ENCODE measurements at places on chromosomes 7 and 10.
A peak's percentile ranks its signal among the peaks of the same experiment; 100 is the strongest.

DNA sequence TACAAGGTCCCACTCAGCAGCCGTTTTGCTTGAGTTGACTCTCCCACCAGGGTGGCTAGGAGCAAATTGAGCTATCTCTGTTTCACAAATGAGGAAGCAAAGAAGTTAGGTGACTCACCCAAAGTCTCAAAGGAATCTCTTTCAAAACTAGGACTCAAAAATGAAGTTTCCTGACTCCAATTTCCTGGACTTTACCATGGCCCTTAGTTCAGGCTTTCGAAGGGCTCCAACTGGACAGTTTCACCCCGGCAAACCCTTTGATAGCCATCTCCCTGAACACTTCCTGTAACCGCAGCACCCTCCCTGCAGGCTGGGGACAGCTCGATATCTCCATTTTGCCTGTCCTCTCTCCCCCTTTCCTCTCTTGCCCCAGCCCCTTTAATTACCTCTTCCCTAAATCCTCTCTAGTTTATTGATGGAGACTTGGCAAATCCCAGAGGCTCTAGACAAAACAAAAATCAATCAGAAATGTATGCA is 4.7 kb upstream of the AFAP1L2 start:
- peaks cover 30% of the 10 kb centered on the region for H3K4me1 ChIP-seq
- no peak overlapping the region for H3K4me3 ChIP-seq
- no peaks in the 10 kb centered on the region for H3K27me3 ChIP-seq

DNA sequence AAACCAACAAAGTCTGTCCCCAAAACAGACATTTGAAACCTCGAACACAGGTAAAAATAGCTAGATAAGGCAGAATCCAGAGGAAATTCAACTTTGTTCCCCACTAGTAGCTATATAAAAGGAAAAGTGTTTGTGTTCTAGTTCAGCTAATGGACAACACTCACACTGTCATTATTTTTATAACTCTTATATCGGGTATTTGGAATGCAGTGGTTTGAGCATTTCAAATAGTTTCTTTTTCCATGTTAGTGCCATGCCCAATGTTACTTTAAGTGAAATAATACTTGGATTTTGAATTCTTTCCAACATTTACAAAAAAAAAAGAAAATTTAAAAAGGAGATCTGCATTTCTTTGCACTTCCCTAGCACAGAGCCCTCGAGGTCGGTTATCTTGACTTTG is 213.6 kb downstream of the DOCK4 start:
- H3K4me1 ChIP-seq, result peaks cover 3% of the 10 kb centered on the region
- H3K27ac ChIP-seq, result no peak overlapping the region
- no peak for DNase-seq
- H3K36me3 ChIP-seq, result no peaks in the 10 kb centered on the region
- H3K27me3 ChIP-seq, result no peaks in the 10 kb centered on the region

DNA sequence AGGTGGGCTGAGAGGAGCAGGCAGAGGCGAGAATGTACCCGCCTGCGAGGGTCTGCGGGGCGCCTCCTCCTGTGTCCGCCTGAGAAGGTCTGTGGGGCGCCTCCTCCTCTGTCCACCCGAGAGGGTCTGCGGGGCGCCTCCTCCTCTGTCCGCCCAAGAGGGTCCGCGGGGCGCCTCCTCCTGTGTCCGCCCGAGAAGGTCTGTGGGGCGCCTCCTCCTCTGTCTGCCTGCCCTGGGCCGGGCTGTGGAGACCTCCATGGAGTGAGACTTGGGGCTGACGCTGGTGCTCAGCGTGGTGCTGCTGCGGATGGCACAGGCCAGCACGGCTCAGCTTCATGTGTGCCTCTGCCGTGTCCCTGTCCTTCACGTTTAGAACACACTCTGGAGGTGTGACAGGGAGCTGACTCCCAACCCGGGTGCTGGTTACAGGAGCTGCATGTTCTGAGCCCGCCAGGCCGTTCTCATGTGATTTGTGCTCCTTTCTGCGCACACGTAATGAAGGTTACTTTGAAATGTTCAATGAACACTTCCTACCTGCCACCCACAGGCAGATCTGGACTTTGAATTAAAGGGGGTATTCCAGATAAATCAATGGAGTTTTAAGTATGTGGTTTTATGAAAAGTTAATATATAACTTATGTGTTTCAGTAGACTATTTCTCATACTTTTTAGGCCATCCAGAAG is 20.5 kb upstream of the GET4 start:
- peaks cover 3% of the 10 kb centered on the region for H3K36me3 ChIP-seq
- H3K27me3 ChIP-seq, result no peaks in the 10 kb centered on the region
- no peak overlapping the region for H3K4me3 ChIP-seq

- no peak for DNase-seq
- no peak overlapping the region for H3K27ac ChIP-seq
- H3K4me1 ChIP-seq, result no peaks in the 10 kb centered on the region
Measured at GRCh38 chr10:125392154-125392553, 231.8 kb upstream of the CTBP2 start.

DNA sequence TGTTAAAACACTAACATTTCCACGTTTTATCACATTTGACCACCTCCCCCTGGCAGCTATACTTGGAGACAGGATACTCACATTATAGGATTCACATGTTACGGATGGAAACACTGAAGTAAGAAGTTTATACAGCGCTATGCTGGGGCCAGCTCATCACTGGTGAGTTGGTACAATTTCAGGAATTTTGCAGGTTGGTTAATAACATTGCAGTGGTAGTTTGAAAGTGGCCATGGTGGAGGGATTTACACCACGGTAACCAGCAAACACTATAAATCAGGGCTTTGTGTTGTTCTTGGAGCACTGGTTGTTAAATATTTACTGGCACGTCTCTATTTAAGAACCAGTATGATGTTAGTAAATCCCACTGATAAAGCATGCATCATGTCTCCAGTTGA is 174.0 kb downstream of the GFRA1 start:
- no peak overlapping the region for H3K27ac ChIP-seq
- H3K36me3 ChIP-seq, result no peaks in the 10 kb centered on the region
- DNase-seq, result no peak

- no peaks in the 10 kb centered on the region for H3K36me3 ChIP-seq
- no peaks in the 10 kb centered on the region for H3K4me1 ChIP-seq
- H3K27ac ChIP-seq, result no peak overlapping the region
- no peak for DNase-seq
- no peaks in the 10 kb centered on the region for H3K27me3 ChIP-seq
Measured at GRCh38 chr10:96921655-96922054, 89.6 kb downstream of the LCOR start.

GRCh38 chr7:132065193-132065988 is 509.0 kb upstream of the PODXL start:
- H3K36me3 ChIP-seq, result no peaks in the 10 kb centered on the region
- H3K4me1 ChIP-seq, result peaks cover 25% of the 10 kb centered on the region
- peak; percentile 43 for DNase-seq
- no peaks in the 10 kb centered on the region for H3K27me3 ChIP-seq
- no peak overlapping the region for H3K4me3 ChIP-seq
- H3K27ac ChIP-seq, result peak overlapping the region; percentile 85

GRCh38 chr10:31927565-31927883 is 1.1 kb downstream of the ARHGAP12 start:
- DNase-seq, result no peak
- H3K4me1 ChIP-seq, result no peaks in the 10 kb centered on the region
- no peaks in the 10 kb centered on the region for H3K36me3 ChIP-seq
- peak overlapping the region; percentile 90 for H3K4me3 ChIP-seq
- H3K27ac ChIP-seq, result peak overlapping the region; percentile 92
- no peaks in the 10 kb centered on the region for H3K27me3 ChIP-seq

DNA sequence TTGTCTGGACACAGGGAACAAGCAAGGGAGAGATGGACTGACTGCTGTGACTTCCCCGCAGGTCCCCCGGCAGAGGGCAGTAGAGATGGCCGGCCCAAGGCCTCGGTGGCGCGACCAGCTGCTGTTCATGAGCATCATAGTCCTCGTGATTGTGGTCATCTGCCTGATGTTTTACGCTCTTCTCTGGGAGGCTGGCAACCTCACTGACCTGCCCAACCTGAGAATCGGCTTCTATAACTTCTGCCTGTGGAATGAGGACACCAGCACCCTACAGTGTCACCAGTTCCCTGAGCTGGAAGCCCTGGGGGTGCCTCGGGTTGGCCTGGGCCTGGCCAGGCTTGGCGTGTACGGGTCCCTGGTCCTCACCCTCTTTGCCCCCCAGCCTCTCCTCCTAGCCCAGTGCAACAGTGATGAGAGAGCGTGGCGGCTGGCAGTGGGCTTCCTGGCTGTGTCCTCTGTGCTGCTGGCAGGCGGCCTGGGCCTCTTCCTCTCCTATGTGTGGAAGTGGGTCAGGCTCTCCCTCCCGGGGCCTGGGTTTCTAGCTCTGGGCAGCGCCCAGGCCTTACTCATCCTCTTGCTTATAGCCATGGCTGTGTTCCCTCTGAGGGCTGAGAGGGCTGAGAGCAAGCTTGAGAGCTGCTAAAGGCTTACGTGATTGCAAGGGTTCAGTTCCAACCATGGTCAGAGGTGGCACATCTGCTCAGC is 6.0 kb downstream of the CYREN start:
- peaks cover 33% of the 10 kb centered on the region for H3K4me1 ChIP-seq
- no peaks in the 10 kb centered on the region for H3K36me3 ChIP-seq
- DNase-seq, result no peak
- no peaks in the 10 kb centered on the region for H3K27me3 ChIP-seq
- no peak overlapping the region for H3K27ac ChIP-seq

DNA sequence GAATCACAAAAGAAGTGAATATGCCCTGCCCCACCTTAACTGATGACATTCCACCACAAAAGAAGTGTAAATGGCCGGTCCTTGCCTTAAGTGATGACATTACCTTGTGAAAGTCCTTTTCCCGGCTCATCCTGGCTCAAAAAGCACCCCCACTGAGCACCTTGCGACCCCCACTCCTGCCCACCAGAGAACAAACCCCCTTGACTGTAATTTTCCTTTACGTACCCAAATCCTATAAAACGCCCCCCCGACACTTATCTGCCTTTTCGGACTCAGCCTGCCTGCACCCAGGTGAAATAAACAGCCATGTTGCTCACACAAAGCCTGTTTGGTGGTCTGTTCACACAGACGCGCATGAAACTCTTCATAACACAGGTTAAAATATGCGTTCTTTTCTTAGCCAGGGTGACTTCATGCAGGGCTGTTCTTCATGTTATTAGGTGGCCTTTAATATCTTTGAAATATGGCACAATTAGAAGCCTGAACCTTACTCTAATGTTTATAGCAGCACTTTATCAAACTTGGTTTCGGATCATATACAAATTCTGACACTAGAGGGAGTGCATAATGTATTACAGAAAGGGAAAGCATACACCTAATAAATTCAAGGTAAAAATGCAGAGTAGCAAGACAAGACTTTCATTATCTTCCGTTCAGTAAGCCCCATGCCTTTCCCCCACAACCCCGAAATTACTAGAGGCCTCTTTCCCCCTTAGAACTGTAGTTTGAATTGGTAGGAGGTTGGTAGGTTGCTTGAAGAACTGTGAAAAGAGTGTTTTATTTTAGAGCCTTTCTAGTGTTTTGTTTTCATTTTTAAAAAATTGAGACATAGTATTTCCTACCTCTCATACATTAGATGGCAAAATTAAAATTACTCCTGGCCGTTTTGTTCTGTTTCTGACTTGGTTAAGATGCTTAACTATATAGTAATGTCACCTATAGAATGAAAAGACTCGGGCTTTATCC is 117.9 kb downstream of the NPY start:
- no peak for DNase-seq
- H3K27me3 ChIP-seq, result no peaks in the 10 kb centered on the region
- H3K36me3 ChIP-seq, result no peaks in the 10 kb centered on the region
- H3K4me3 ChIP-seq, result no peak overlapping the region
- no peaks in the 10 kb centered on the region for H3K4me1 ChIP-seq

- no peak for DNase-seq
- no peaks in the 10 kb centered on the region for H3K27me3 ChIP-seq
- H3K27ac ChIP-seq, result no peak overlapping the region
- no peaks in the 10 kb centered on the region for H3K4me1 ChIP-seq
- H3K4me3 ChIP-seq, result peak overlapping the region; percentile 54
Measured at GRCh38 chr10:96089116-96089515, 41.0 kb upstream of the ZNF518A start.

- H3K4me3 ChIP-seq, result no peak overlapping the region
- H3K27me3 ChIP-seq, result no peaks in the 10 kb centered on the region
- no peaks in the 10 kb centered on the region for H3K36me3 ChIP-seq
- H3K4me1 ChIP-seq, result no peaks in the 10 kb centered on the region
Measured at GRCh38 chr7:119256446-119257131, 1016.4 kb upstream of the KCND2 start.

DNA sequence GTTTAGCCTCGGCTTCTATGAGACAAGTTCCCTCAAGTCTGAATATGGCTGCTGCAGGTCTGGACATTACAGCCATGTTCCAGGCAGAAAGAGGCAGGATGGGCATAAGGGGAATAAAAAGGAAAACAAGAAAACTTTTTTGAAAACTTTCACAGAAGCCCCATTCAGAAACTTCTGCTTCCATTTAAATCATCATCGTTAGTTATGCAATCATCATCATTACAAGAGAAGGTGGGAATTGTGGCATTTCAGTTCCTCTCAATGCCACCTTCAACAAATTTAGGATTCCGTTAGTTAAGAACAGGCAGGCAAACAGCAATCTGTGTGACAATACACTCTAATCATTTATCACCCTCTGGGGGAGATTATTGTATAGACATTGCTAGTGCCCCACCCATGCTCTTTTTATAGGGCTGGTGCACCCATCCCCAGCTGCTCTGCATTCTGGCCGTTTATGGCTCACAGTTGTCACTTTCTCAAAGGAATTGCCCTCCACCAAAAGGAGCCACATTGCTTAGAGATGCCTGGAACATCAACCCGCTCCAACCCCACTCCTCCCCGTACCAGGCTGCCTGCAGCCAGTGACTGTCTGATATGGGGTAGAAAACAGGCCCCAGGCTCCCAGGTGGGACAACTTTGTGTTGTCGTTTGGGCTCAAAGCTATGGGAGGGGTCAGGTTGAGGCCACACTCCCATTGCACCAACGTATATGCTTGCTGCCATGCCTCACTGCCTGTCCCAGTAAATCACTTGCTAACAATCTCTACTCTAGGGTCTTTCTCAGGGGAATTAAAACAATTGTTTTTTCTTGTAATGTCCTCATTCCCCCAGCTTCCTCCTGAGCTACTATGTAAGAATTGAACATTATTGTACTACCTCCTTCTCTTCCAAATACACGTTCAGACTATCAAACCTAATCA is 24.2 kb downstream of the ITGB8 start:
- H3K27ac ChIP-seq, result peak overlapping the region; percentile 82
- peaks cover 25% of the 10 kb centered on the region for H3K4me1 ChIP-seq
- DNase-seq, result no peak
- H3K4me3 ChIP-seq, result no peak overlapping the region
- no peaks in the 10 kb centered on the region for H3K36me3 ChIP-seq
- no peaks in the 10 kb centered on the region for H3K27me3 ChIP-seq

GRCh38 chr7:70237256-70237655 is 639.0 kb downstream of the AUTS2 start:
- H3K4me3 ChIP-seq, result no peak overlapping the region
- H3K27ac ChIP-seq, result no peak overlapping the region
- no peak for DNase-seq
- H3K27me3 ChIP-seq, result no peaks in the 10 kb centered on the region
